ENCODE measurements at places on chromosomes 12 and 14.

DNA sequence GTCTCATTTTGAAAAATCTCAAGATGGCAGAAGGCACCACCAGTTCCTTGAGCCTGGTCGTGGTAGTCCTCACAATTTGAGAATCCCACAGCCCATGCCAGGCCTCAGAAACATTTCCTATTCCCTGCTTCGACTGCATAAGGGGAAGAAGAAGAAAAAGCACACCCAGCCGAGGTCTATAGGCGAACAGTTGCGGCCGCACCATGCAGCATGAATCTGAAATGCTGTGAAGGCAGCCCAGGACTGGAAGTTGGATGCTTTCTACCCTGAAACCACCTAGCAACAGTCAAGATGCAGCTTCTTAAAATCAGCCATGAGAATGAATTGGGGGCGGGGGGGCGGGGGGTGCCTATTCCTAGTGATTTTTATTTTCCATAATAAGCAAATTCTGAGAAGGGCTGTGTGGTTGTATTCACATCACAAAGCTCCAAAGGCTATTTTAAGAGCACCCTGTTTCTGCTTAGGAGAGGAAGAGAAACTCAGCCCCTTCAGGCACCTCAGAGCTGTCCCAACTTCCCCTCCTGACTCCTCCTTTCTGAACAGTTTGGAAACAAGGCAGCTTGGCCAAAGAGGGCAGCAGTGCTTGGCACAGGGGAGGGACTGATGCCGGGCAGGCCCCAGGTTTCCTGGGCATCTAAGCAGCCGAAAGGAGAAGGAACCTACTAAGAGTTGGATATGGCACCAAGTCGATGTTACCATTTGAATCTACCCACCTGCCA is 172.5 kb upstream of the FOXN3 start:
- DNase-seq = no peak

DNA sequence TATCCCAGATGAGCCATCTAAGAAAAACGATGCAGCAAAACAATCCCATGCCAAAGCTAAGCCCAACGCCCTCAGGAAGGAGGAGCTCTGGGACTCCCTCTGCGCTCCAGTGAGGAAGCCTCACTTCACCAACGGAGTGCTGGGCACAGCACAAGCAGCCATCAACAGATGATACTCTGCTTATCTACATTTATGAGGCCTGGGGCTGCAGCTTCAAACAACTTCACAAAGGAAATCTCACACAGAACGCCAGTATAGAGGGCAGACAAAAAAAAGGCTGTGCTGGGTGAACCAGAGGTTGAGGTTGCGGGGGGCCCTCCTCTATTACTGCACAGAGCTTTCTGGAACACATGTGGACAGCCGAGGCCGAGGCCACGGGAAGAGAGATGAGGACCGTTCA is 34.9 kb upstream of the GPR68 start:
- no peak for DNase-seq

GRCh38 chr12:85277900-85278597 is 2.0 kb upstream of the ALX1 start:
- DNase-seq = no peak

DNA sequence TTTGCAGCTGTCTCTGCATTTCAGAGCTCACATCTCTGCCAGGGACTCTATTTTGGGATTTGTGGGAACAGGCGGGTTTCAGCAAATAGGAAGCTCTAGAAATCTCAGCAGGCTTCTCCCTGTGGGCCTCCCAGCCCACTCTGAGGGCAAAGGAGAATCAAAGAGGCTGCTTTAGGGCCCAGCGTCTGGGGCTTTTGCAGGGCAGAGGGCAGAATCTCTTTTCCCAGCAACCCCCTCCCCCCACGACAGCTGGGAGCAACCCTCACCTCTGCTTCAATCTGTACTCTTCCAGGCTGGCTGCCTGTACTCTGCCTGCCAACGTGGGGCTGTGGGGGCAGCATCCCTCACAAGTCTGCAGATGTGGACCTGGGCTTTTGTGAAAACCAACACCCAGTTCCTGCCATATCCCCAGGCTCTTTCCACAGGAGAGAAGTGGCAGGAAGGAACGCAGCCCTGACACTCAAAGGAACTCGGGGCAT is 529.6 kb upstream of the TBX3 start:
- DNase-seq = no peak

GRCh38 chr14:61780125-61780524 is 17.9 kb downstream of the SNAPC1 start:
- peak; percentile 24 for DNase-seq

DNA sequence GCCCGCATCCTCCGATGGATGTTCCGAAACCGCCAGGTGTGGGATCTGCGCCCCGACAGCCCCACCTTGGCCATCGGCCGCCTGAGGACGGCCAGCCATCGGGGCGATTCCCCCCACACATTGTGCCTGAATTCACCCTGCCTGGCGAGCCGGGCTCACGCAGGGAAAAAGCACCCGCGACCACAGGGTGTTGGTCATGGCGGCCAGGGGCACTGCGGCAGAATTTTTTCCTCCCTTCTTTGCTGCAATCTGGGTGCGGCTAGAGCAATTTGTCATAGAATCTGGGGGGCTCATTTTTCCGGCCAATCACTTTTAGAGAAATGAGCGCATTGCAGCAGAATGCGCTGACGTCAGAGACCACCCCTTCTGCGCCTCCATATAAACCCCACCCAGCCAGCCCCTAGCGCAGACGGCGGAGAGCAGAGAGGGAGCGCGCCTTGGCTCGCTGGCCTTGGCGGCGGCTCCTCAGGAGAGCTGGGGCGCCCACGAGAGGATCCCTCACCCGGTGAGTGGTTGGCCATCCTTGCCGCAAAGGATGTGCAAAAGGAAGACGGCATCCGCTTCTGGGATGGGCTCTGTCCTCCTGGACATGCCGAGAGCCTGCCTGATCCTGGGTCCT is at the start of gene MEG3:
MEG3 (plus strand) TSS at position 406 of the 619 bp plus-strand sequence.
- DNase-seq = no peak

GRCh38 chr14:93716002-93716745 is 72.1 kb downstream of the PRIMA1 start:
- DNase-seq = no peak

DNA sequence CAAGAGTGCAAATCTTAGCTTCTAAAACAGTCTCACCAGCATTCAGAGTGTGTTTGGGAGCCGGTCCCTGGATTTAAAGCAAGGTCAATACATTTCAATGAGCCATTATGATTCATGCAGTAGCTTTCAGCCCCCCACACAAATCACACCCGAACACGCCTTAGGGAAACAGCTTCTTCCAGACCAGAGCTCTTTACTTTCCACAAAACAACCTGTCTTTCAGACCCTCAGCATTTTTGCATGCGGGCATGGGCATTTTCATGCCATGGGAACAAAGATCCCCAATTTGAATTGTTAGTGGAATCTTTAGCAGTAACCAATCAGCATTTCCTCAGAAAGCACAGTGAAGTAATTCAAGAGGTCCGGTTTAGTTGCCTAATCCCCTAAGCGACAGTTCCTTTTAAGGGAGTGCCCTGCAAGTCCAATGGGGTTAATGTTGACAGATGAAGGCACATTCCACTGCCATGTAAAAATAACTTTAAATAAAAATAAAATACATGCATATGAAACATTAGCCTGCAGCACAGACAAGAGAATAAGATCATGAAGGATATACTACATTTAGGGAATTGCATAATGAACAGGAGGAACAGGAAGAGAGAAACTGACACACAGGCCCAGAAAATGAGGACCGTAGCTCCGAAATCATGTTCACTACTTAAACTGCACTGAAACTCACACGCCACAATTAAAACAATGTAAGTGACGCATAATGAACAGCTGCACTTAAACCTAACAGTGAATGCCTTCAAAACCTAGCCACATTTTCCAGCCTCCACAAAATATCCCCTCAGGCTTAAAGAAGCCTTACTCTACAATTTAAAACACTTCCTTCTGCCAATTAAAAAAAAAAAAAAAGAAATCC is 4.0 kb downstream of the VPS37B start:
- no peak for DNase-seq

GRCh38 chr14:52776816-52777215 is 14.6 kb downstream of the GNPNAT1 start:
- no peak for DNase-seq

- no peak for DNase-seq
Measured at GRCh38 chr14:89673512-89674225, 256.6 kb upstream of the FOXN3 start.

DNA sequence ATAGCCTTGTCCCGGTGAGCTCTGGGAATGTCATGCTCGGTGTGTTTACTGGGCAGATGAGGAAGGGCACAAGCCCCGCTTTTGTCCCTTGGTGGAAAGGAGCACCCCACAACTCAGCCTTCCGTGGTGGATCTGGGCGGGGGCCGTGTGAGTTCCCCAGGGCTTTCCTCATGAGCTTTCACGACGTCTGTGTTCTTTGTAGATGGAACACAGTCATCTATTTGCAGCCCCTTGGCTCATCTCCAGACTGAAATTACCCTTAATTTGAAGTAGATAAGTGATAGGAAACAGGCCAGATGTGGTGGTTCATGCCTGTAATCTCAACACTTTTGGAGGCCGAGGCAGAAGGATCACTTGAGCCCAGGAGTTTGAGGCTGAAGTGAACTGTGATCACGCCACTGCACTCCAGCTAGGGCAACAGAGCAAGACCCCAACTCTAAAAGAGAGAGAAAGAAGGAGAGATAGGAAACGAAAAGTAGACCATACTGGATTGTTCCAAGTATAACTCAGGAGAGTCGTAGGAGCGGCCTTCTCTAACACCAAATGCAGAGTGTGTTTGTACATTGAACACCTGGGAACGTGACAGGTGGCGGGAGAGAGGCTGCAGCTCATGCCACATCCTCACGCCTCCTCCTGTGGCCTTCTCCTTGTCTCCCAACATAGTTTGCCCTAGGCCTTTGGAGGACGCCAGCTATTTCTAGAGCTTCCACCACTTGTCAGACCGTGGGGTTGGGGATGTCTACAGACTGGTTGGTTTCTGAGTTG is 8.8 kb downstream of the P2RX4 start:
- no peak for DNase-seq

DNA sequence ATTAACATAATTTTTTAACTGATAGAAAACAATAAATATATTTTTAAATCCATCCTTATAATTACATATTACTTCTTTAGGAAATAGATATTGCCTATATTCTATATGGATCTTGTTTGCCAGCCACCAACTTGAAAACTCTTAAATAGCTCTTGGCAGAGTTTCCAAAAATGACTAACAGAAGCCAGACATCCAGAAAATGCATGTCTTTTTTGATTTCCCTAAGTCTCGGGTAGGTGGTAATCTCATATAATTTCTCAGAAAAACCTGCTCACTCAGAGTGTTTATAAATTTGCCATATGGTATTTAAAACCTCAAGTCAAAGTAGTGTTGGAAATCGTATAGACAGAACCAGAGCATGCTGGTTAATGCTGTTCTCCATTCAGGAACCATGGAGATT is 360.4 kb upstream of the FOXG1 start:
- no peak for DNase-seq

DNA sequence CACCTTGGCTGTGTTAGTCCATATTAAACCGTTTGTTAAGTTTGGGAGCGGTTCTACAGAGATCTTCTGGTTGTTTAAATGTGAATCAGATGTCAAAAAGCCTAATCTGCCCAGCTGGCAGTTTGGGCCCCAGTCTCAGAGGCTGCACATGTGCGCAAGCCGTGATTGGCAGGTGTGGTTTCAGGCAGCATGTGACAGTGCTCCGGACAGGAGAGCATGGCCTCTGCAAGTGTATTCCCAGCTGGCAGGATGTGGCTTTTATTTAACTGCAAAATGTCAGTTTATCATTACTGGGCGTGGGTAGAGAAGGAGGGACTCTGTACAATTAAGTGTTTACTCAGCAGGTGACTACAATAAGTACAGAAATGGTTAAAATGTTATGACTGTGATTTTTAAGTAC is 77.5 kb downstream of the PELI2 start:
- DNase-seq = no peak

DNA sequence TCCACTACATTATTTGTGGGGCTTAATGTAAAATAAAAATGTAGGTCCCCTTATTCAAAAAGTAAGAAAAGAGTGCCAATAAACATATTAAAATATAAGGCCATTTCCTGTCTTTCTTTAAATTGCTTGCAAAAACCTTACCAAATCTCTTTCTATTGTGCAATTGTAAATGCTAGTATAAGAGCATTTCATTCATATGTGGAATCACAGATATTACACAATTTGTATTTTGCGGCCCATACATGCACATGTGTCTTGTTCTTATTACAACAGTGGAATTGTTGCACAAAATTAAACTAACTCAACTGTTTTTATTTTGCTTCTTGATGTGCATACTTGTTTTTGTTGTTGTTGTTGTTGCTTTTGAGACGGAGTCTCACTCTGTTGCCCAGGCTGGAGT is 20.1 kb upstream of the CRADD start:
- no peak for DNase-seq

- peak; percentile 93 for DNase-seq
Measured at GRCh38 chr14:20455355-20456300, 602 bp downstream of the APEX1 start.

DNA sequence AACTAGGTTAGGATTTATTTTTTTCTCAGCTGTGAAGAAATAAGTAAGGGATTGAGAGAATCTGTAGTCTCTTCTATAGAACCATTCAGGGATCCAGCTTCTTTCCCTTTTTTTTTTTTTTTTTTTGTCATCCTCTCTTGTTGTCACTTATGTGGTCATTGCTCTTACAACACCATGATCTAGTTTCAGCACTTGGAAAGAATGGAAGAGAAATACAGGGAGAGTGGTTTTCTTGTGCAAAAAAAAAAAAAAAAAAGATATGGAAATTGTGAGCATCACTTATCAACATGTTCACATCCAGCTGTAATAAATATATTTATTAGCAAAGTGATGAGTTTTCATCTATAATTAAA is 599.3 kb downstream of the SLC6A15 start:
- DNase-seq = no peak

- DNase-seq = no peak
Measured at GRCh38 chr14:90990141-90990540, 70.3 kb downstream of the RPS6KA5 start.

DNA sequence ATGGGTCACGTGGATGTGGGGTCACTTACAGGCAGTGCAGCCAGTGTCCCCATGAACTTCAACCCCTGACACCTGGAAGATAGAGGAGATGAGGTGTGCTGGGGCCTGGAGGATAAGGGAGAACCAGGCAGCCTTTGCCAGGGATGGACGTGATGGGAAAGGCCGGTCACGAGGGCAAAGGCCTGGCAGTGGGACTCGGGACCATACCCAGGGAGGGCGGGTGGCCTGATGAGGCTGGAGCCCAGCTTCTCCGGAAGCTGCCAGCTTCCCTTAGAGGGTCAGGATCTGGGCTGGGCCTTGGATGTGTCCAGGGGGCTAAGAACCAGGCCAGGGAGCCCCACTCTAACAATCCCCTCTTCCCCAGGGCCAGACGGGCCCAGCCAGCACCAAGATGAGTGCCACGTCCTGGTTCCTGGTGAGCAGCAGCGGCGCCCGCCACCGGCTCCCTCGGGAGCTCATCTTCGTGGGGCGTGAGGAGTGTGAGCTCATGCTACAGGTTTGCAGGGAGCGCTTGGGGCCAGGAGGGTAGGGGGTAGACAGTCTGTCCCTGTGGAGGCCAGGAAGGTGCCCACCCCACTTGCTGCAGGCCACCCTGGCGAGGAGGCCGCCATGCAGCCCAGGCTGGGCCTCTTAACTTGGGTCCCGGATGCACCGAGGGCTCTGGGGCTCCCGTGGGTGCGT is 3.1 kb downstream of the CEP170B start:
- no peak for DNase-seq

DNA sequence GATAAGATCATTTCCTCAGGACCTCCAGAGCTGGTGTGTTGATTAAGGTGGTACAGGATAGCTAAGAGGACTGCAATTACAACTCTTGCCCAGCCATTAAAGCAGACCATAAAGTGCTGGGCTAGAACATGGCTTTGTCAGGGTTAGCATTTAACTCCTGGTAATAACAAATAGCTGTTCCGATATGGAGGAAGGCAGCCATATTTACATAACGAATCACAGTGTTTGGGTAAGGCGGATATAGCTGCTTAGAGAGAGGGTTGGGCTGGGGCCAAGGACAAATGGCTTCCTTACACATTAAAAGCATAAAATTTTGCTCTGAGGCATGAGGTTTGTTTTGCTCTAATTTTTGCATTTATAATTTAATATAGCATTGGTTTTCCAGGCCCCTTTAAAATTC is 297.7 kb upstream of the DDHD1 start:
- no peak for DNase-seq
